Left lung (tissue), 14 donors: ENCODE measurements at places on chromosomes 1 and 21. TPM values are rescaled to one million over a fixed set of nuclear protein-coding genes. Genes with fewer than 3 reads are reported as not detected.

The BSND gene
- not detected for total RNA-seq

The LCE1F gene
- not detected for total RNA-seq

The CFAP74 gene
- 0.23 TPM for total RNA-seq

The LCE1A gene
- total RNA-seq = not detected

The BRINP3 gene
- total RNA-seq = 1.6 TPM

The PARK7 gene
- 227 TPM for total RNA-seq

The SLC44A3 gene
- total RNA-seq = 38.4 TPM

The C1orf185 gene
- not detected for total RNA-seq

The CLSTN1 gene
- total RNA-seq = 106 TPM

The VSIG8 gene
- total RNA-seq = not detected
